Amygdala (tissue), 56 donors: ENCODE measurements at places on chromosomes 3 and 15.

- DNase-seq = no peak
These were observed 63.7 kb upstream of the THSD4 start for GRCh38 chr15:71051539-71051938.

GRCh38 chr15:65081758-65082157 is 5.2 kb downstream of the KBTBD13 start:
- DNase-seq = no peak

GRCh38 chr15:85615930-85616329 is 178.8 kb downstream of the KLHL25 start:
- DNase-seq = no peak

DNA sequence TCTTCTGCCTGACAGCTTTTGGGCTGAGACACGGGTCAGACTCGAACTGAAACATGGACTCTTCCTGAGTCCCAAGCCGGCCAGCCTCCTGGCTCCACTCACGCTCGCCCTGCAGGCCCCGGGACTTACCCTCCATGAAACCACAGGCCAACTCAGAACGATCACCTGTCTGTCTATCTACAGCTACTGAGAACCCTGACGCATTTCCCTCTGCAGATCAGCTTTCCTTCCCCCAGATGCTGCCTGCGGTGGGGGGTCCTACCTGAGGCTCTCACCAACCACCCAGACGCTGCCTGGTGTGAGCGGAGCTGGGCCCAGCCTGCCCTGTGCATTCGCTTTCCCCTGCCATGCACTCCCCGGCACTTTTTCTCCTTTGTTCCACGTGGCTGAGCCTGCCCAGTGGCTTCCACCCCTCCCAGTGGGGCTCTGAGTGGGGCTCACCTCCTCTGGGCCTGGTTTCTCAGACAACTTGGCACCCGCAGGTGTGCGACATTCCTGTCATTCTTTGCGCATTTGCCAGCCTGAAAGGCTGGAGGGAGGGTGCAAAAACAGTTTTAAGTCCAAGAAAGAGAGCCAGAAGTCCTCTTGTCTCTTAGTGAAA is 60.2 kb downstream of the PLXNA1 start:
- DNase-seq = no peak

GRCh38 chr3:43206632-43207031 is 79.7 kb upstream of the SNRK start:
- DNase-seq = no peak

DNA sequence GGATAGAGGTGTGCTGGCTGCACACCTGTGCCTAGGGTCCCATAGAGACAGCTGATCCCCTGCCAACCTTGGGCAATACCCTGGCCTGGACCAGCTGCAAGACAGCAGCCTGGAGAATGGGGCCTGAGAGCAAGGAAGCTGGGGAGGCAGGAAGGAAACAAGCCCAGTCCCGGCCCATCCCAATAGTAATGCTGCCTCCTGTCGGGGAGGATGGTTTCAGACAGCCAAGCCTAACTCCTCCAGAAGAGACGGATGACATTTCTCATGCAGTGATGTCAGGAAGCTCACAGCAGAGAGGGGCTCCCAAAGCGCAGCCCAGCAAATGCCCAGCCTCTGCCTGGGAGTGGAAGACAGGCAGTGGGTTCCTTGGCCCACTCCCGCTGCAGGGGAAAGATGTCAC is 408.8 kb downstream of the OCA2 start:
- DNase-seq = no peak

DNA sequence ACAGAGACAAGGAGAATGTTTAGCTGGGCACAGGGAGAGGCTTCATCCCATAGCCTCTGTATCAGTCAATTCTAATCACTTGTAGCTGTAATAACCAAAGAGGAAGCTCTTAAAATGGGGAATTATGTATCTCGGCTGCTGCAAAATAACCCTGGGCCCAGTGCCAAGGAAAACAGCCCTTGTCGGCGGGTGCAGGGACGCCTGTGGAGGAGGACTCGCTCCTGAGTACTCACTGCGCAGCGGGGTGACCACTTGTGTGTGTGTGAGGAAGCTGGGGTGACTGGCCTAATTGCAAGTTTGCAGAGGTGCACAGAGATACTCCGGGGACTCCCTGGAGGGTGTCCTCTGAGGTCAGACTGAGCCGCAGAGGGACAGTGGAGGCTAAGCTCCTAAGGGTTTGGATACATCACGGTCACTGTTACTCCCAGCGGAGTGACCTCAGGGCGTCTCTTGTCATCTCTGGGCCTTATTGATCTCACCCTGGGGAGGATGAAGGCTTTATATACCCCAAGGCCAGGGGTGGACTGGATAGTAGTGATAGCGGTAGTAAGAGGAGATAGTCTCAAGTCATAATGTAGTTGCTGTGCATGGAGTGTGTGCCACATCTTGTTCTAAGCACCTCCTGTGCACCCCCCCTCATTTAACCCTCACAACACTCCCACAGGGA is 37.2 kb downstream of the SLC6A6 start:
- DNase-seq = peak; percentile 36

DNA sequence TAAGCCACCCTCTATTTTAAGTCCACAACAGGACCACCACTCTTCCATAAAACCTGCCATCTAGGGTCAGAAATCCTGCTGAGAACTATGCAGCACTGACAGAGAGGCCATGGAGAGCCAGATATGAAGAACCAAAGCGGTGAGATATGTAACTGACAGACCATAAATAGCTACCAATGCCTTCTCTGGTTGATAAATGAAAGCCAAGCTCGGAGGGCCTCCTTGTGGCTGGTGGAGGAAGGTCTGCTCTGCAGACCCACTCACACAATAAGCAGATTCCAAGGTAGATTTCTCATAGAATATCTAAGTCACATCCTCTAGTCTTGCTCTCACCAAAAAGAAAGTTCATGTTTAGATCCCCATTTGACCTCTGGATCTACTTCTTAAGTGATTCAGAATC is 38.9 kb downstream of the RYK start:
- DNase-seq = no peak

DNA sequence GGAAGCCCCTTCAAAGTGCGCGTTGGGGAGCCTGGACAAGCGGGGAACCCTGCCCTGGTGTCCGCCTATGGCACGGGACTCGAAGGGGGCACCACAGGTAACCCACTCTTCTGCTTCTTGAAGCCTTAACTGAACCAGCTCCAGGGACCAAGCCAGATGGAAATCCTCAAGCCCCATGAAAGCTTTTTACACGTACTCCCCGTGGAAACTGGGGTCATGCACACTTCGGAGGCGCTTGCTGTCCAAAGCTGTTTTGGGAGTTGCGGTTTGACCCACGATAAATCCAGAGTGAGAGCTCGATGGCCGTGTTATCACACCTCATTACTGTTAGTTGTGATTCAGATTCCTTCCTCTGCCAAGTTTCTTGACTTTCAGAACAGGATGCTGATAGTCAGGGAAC is 47.5 kb downstream of the DNASE1L3 start:
- no peak for DNase-seq

DNA sequence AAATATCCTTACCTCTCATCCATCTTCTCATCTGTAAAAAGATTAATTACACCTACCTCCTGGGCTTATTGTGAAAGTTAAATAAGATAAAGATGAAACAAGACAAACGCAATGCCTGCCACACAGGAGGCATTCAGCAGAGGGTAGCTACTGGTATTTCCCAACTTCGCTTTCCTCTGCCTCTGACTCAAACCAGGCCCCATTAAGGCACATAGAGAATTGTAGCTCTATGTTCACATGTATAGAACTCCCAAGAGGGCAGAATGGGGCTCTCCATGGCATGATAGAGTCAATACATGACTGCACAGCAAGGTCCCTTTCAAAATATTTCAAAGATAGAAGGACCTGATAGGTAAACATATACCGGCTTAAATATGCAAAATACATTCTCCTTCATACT is 1.4 kb downstream of the LYSMD2 start:
- DNase-seq = no peak

DNA sequence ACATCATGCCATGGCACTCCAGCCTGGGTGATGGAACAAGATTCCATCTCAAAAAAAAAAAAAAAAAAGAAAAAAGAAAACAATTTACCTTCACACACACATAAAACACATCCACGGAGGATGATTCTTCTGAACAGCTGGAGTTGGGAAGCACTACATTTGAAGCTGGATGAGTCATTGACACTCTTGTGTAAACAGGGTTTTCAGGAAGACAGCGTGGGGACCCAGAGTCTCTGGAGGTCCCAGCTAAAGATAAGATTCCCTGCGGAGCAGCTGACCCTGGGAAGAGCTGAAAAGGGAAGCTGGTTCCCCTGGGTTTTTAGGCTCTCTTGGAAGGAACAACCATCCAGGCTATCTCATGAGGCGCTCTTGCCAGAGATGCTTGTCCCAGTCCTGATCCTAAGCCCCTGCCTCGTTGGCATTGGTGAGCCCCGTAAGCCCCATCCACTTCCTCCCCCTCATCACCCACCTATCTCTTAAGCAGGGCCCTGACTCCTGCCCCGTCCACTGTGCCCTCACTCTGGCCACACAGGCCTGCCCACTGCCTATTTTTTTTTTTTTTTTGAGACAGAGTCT is 32.0 kb upstream of the FURIN start:
- DNase-seq = no peak

DNA sequence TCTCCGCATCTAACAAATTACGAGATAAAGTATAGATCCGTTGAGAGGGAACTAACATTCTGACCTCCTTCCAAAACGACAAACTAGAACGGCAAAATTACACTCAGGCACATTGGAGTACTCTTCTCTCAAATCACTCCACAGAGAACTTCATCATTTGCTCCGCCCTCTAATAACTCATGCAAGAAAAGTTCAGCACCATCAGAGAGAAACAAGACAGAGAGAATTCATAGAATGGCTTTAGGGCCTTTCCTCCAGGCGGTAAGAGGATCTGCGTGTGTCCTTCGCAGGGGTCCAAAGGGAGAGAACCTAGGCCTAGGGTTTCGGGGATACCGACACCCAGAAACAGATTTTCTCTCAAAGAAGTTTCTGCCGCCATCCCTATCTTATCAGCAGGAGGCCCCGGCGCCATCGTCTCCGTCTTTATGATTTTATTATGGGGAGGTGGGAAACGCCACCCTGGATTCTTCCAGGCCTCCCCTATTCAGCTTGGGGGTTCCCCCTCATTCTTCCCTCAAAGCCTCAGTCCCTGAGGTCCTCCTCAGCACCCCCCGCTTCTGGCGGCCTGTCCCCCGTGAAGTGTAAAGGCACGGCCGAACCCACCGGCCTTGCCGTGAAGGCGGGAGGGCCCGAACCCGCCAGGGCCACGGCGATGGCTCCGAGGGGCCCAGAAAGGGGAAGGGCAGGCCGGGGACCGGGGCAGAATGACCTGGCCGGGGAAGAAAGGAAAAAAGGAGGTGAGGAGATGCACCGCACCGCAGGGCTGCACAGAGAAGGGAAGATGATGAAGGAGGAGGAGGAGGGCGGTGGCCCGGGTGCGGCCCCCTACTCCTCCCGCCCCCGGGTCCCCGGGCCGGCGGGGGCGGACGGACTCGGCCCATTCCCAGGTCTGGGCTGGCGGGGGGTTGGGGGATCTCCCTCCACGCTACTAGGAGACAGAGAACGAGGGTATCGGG is 768 bp downstream of the UBXN7 start:
- DNase-seq = no peak

DNA sequence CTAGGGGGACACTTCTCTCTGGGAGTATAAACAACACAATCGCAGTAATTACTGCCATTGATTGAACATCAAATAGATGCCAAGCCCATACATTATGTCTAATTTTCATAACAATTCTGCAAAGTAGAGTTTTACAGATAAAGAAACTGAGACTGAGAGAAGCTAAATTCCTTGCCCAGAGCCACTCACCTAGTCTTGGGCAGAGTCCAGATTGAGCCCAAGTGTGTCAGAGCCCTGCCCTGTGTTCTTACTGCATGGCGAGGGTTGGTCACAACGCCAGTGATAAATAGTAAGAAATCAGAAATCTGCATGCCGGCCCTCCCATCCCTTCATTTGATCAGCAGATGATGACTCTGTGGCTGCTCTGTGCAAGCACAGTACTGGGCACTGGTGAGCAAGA is 106.3 kb downstream of the C3orf70 start:
- no peak for DNase-seq

DNA sequence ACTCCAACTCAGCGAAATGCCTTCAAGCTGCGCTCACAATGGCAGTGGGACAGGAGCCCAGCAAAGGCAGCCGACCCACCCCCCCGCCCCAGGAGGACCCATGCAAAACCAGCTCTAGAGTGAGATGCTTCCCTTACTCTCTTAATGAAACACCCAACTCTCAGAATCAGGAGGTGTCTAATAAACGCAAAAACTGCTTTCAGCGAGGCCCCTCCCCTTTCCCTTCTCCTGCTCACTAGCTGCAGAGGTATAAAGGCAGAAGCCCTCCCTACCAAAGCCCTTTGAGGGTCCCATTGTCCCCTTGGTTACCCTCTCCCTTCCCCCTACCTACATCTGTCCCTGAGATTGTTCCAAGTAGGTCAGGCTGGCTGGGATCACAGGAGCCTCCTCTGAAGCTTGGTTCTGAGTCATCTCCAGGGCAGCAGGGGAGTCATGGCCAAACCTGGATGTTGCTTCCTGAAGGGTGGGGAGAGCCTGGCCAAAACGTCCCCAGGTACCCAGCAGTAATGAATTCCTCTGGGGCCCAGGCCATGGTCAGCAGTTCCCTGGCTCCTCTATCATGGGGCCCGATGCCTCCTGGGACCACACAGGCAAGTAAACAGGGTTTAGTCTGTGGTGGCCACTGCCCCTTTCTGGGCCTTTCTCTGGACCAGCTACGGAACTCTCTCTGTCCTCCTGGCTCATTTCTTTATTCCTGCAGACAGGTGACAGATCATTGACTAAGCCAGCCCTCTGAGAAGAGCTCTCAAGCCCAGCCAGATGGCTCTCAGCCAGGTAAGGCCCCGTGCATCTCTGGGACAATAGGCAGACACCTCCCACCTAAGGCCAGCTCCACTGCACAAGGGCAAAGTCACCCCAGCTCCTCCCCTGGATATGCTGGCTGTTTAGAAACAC is 8.6 kb downstream of the KLHL25 start:
- DNase-seq = no peak
